NCI-H187 (cell line): ENCODE measurements at places on chromosomes 16 and 17.

DNA sequence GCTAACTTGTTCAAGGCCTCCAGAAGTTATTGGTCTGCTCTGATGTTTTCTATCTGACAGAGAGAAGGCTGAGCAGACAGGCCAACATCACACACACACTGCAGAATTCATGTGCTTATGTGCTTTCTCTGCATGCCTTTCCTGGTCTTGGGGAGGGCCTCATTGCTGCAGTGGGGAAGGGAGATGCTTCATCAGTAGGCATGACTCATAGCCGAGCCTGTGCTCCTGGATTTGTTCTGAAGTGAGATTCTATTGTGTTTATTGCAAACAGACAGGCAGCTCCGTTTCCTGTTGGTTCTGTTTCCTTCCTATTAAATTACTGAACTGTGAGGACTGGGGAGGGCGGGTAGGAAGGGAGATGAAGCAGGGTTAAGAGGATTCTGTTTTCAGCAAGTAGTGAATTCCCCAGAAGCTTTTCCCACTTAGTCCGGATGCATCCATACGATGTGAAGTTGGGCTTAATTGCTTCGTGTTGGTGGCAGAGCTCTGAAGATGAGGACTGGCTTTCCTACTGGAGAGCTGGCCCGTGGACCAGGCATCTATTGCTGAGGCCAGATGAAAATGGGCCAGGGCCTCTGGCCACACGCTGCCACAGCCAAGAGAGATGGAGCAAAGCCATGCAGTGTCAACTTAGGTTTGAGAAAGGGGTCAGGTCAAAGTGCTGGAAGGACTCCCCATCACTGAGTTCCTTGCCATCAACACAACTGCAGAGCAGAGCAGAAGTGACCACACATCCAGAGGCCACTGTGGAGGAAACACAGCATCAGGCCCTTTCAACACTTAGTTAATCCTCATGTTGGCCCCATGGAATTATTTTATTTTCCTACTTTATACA, 179.3 kb downstream of the UTP18 start:
- DNase-seq: no peak

- DNase-seq: no peak
Observed at GRCh38 chr16:69762814-69763598, 874 bp downstream of the WWP2 start.

DNA sequence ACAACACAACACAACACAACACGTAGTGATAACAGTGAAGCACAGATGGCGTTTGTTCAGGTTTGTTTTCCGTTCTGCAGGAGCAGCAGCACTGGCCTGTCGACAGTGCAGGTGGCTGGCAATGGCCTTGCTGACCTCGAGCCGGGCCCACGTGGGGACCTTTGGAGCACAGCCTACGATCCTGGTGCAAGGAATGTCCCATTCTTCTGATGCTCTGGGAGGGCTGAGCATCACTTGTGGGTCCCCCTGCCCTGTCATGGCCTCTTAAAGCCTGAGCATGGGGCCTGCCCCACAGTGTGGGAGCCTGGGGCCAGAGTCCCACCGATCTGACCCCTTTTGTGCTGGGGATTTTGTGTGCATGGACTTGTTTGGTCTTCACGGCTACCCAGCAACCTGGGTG, 6.8 kb downstream of the MAP2K3 start:
- no peak for DNase-seq

- no peak for DNase-seq
Observed at GRCh38 chr16:55384288-55385247, 60.6 kb downstream of the IRX6 start.

- DNase-seq: no peak
Observed at GRCh38 chr17:56150649-56151048, 2.6 kb upstream of the ANKFN1 start.

GRCh38 chr17:27542841-27543463, 86.7 kb downstream of the KSR1 start:
- no peak for DNase-seq

GRCh38 chr17:31357839-31358394, 33.6 kb upstream of the RAB11FIP4 start:
- no peak for DNase-seq

GRCh38 chr17:65035191-65035590, 21.3 kb downstream of the GNA13 start:
- no peak for DNase-seq

GRCh38 chr16:23826528-23827045, 9.2 kb upstream of the PRKCB start:
- DNase-seq: no peak

DNA sequence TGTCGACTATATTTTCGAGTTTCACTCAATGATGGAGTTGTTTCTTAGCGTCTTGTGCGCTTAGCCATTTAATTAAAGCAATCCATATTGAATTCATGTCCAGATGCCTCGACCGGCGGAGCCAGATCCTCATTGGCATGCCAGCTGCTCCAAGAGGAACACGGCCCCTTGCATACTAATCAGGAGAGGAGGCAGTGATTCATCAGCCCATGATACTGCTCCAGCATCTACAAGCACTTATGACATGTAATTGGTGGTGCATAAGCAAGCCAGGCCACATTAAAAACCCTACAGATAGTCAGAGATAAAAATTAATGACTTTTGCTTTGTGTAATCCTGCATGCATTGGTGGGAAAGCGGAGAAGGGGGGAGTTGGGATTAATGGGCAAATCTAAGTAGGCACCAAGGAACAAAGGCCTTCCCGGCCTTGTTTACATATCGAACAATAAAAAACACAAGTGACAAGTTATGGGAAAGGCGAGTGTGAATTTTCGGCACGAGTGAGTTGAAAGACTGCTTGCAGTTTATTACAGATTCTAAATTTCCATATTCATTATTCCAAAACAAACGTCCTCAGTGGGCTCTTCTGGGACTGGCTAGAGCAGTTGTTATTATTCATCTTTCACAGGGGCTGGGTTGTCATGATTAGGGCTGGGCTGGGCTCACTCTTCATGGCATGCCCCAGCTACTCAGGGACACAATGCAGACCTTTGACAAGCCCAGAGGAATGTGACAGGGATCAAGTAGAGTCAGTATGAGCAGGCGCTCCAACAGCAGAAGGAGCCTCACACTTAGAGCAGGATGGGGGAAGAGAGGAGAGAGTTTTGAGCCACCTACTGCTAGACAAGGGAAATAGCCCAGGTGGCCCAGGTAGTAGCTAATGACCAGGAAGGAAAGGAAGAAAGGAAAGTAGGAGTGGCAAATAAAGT, 281.7 kb upstream of the ZFHX3 start:
- no peak for DNase-seq

DNA sequence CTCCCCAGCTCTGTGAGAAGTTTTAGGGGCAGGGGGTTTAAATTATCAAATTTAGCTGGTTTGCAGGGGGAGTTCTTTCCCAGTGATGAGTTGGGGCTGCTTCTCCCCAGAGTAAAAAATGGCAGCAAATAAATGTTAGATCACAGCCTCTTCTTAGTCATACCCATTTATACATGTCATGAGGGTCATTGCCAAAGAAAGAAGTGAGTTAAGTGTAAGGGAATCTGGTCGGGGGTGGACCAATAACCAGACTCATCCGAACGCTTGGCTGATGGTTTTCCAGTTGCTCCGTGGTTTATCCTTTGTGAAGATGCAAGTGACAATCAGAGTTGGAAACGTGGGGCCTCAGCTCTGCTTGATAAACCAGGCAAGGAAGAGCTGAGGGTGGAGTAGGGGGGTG, 87.1 kb downstream of the PLXDC1 start:
- no peak for DNase-seq

DNA sequence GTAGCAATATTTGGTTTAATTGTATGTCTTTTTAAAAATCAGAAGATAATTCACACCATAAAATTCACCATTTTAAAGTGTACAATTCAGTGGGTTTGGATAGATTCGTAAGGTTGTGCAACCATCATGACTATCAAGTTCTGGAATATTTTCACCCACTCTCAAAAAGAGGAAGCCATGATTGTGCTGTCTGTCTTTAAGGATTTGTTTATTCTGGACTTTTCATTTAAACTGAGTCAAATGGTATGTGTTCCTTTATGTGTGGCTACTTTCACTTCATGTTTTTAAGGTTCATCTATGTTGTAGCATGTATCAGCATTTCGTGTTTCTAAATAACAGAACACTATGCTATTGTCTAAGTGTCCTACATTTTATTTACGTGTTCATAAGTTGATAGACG, 68.1 kb upstream of the CPHXL start:
- DNase-seq: no peak

- no peak for DNase-seq
Observed at GRCh38 chr16:11562941-11563340, 23.8 kb downstream of the LITAF start.

DNA sequence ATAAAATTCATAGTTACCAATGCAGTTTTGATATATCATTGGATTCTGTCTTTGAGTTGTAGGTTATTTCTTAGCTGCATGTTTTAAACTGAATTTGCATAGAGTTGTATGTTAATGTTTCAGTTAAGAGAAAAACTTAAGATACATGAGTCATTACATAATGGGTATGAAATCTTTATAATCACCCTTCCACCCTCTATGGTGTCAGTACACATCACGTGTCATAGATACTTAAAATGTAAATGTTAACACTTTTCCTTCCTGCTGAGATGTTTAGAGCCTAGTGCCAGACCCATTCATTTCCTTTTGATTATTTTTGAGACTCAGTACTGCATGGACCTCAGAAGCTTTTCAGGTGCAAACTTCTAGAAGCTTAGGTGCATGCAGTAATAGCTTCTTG, 20.5 kb downstream of the ZNF207 start:
- DNase-seq: no peak

DNA sequence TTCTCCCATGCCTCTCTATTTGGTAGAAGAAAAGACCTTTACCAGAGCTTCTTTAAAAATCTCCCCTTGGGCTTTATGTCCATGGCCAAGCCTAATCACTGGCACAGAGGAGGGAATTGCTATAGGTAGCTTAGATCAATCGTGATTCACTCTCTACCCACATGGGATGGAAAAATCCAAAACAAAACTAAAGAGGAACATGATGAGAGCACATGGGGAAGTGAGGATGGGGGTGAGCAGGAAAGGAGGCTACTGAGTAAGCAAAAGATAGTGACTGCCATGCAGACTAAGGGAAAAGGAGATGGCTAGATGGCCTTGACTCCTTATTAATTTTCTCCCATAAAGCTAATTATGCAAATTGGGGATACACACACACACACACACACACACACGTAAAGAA, 201.2 kb downstream of the HS3ST3A1 start:
- no peak for DNase-seq
